ENCODE measurements at places on chromosomes 13 and 19.

- no peak for DNase-seq
These were observed 6.7 kb downstream of the CLEC11A start for GRCh38 chr19:50729894-50730293.

GRCh38 chr13:99690426-99691174 lies 189.3 kb downstream of the TM9SF2 start:
- DNase-seq: no peak

- no peak for DNase-seq
These were observed 37.3 kb upstream of the CD33 start for GRCh38 chr19:51187395-51188226.

GRCh38 chr19:6489278-6490061 lies 7.9 kb upstream of the DENND1C start:
- DNase-seq: no peak

DNA sequence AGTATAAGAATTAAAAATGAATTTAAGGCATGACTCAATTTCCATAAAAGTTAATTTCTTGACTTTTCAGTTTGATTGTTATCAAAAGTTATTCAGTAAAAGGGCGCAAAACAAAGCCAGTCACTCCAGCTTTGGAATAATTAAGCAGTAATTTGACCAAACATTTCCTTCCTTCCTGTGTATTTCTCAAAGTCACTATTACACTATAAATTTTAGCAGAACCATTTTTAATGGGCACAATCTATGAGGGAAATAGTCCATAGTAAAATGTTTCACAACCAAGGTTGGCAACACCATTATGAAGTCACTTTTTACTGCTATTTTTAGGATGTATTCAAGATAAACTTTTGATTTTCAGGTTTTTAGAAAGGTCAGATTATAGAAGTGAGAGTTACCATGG lies 91.0 kb downstream of the DACH1 start:
- DNase-seq: no peak
